ENCODE measurements at places on chromosomes 16 and 17.

GRCh38 chr16:24776501-24777220, 47.2 kb downstream of the TNRC6A start:
- no peak for DNase-seq

DNA sequence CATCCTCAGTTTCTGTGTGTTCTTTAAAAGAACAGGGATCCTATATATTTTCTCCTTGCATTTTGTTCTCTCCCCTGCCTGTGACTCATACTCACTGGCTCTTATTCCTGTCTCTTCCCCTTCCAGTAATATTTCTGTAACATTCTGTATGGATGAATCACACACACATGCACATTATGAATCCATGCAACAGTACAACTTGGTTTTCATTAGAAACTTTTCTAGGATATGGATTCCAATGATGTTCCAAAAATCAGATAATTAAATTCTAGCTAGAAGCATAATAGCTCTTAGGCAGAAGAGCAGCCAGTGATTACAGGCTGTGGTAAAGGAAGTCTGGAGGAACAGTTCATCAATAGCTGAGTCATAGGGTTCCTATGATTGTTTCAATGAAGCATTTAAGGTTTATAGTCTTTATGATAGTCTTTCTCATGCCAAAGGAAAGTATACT, 119.6 kb upstream of the PMFBP1 start:
- no peak for DNase-seq

- no peak for DNase-seq
Observed at GRCh38 chr16:61007694-61008093, 1028.5 kb downstream of the CDH8 start.

DNA sequence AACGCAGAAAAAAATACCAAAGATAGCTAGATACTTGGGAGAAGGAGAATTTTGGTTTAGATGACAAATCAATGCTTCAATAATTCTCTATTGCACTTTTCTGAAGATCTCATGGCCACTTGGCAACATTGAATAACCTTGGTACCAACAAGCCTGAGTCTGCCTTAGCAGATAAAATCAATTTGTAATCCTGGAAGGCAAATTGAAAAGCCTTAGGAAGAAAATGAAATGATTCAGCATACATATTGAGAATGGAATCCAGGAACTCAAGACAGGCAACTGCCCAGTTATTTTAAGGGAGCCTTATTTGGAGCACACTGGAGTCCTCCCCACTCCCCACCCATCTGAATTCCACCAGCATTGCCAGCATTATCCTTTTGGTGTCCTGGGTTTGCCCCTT, 109.3 kb upstream of the SOX9 start:
- DNase-seq = no peak

GRCh38 chr16:55041540-55042234, 111.0 kb downstream of the IRX5 start:
- no peak for DNase-seq
